ENCODE measurements at places on chromosomes 3 and 15.

- no peak for DNase-seq
These were observed 151.7 kb upstream of the GRM7 start for GRCh38 chr3:6709178-6709577.

- no peak for DNase-seq
These were observed 241.7 kb upstream of the HES1 start for GRCh38 chr3:193894121-193894863.

GRCh38 chr3:15726043-15726442, 71.7 kb downstream of the ANKRD28 start:
- DNase-seq, result no peak

GRCh38 chr3:22981861-22982260, 221.3 kb upstream of the UBE2E2 start:
- no peak for DNase-seq

- DNase-seq, result no peak
These were observed 39.0 kb downstream of the CD86 start for GRCh38 chr3:122094125-122094524.
